ENCODE measurements at places on chromosomes 5 and 9.

- DNase-seq = no peak
Measured at GRCh38 chr9:5848372-5848882, 15.5 kb upstream of the ERMP1 start.

GRCh38 chr9:116450378-116451139, 236.5 kb upstream of the TRIM32 start:
- DNase-seq = no peak

GRCh38 chr9:91992461-91993041, 42.5 kb upstream of the ROR2 start:
- no peak for DNase-seq

DNA sequence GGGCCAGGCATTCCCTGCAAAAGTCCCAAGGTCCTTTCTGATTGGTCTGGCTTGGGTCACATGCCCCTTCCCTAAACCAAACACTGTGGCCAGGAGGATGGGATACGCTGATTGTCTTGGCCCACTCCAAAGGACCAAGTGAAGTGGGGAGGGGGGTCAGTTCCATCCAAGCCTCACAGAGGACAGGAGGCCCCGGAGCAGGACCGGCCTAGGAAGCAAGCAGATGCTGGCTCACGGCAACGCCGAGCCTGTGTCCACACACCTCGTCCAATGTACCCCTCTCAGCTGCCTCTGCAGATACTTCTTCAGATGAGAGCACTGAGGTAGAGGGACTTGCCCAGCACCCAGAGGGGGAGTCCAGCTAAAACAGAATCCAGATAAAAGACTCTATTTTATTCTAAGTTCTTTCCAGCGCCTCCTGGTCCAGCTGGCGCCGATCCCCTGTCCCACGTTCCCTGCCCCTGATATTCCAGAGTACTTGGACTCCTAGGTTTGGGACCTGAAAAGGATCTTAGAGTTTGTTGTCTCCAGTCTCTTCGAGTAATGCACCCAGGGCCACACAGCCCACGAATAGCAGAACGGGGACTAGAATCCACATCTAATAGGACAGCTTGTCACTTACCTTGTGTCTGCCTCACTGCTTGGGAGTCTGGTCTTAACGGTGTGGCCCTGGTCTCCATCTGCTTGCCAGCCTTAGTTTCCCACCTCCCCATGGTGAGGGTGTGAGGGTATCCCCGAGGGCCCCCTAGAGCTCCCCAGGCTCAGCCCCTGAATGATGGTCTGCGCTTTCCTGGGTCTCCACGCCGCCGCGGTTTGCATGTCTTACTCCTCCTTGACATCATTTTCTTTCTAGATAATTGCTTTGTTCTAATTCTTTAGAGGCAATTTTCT, 72.4 kb upstream of the UNC5A start:
- DNase-seq = no peak

GRCh38 chr9:136225366-136225747, 20.3 kb downstream of the QSOX2 start:
- no peak for DNase-seq

DNA sequence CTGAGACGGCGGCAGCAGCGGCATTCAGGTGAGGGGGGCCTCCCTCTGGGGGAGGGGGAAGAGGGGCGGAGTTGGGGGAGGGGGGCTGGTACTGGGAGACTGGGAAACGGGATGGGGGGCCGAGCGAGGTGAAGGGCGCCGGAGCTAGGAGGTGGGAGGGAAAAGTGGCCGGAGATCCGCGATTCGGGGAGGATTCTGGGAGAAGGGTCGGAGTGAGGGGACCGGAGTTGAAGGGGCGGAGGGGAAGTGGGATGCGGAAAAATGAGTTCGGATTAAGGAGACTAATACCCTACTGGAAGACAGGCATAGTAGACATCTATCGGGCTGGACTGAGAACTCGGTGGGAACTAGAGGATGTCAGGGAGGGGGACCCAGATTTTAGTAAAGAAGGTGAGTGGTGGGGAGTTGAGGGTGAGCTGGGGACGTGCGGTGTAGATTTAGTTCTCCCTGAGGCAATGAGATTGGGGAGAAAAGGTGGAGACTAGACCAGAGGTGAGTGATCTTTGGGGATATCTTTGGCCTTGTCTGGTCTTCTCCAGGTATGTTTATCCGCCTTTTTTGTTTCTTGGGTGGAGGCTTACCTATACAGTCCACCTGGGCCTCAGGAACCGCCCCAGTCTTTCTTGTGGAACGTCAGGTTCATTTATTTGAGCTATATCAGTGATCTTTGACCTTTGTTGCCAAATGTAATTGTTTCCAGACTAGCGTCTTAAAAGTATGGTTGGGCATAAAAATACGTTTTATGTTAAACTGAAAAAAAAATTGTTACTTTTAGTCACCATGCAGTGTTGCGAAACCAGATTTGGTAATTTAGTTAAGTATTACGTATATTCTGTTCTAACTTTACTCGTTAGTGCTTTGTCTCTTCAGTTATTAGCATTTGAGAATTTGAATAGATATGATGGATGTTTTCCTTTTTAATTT, 632 bp downstream of the UBAP1 start:
- no peak for DNase-seq

- DNase-seq = no peak
Measured at GRCh38 chr5:55699041-55699688, 13.0 kb downstream of the SLC38A9 start.

DNA sequence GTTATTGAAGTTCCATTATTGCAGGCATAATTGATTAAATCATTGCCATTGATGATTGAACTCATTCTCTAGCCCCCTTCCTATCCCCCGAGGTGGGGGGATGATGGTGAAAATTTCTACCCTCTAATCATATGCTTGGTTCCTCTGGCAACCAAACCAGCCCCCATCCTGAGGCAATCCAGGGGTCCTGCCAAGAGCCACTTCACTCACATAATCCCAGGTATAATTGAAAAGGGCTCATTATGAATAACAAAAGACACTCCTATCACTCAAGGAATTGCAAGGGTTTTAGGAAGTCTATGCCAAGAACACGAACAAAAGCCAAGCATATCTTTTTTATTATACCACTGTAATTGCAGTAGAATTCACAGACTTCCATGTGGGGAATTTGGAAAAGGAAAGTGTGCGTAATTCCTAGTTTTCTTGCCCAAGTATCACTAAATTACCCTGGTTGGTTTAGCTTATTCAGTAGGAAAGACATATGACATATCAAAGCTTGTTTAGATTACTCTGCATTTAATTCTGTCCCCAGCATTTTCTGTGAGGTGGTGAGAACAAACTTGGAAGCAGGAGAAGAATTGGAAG, 130.7 kb upstream of the TAF11L2 start:
- DNase-seq = no peak

DNA sequence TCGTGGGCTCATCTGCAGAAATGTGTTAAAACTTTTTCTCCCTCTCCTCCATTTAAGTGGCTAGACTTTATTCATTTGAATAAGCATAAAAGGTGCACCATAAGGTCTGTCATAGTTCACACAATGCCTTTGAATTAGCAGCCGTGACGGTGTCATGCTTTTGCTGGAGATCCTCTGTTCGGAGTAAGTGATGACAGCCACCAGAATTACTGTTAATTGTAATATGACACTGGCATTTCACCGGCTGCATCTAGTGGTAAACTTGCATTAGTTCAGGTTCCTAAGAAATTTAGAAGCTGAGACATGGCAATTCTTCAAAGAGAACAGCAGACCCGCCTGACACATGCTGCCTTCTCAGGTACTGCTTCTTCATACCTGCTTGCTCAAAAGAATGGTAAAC, 241.7 kb downstream of the EBF1 start:
- DNase-seq = no peak

- no peak for DNase-seq
Measured at GRCh38 chr5:154849264-154849785, 1.1 kb downstream of the FAXDC2 start.

DNA sequence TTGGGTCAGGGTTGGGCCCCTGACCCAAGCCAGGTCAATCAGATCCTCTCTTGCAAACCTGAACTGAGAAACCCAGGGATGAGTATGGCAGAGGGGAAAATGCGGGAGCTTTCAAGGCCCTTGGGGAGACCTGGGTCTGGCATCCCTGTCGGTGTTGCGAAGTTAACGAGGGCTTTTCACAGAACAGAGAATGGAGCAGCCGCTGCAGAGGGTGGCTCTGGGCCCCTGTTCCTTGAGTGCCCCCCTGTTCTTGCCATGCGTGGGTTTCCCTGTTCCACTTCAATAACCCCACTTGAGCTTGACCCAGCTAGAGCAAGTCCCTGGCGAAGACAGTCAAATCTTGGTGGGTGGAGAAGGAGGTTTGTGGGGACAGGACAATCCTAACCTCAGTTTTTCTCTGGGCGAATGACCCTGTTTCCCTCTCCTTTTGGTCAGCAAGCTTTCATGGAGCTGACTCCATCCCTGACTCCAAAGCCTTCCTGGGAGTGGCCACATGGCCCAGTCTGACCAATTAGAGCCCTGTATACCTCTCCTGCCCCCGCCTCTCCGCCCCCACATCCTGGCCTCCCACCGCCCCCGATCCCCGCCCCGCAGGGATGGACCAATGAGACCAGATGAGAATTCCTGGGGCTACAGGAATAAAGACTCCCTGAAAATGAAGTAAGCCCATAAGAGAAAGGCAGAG, 2.9 kb upstream of the VDAC1 start:
- DNase-seq = no peak

DNA sequence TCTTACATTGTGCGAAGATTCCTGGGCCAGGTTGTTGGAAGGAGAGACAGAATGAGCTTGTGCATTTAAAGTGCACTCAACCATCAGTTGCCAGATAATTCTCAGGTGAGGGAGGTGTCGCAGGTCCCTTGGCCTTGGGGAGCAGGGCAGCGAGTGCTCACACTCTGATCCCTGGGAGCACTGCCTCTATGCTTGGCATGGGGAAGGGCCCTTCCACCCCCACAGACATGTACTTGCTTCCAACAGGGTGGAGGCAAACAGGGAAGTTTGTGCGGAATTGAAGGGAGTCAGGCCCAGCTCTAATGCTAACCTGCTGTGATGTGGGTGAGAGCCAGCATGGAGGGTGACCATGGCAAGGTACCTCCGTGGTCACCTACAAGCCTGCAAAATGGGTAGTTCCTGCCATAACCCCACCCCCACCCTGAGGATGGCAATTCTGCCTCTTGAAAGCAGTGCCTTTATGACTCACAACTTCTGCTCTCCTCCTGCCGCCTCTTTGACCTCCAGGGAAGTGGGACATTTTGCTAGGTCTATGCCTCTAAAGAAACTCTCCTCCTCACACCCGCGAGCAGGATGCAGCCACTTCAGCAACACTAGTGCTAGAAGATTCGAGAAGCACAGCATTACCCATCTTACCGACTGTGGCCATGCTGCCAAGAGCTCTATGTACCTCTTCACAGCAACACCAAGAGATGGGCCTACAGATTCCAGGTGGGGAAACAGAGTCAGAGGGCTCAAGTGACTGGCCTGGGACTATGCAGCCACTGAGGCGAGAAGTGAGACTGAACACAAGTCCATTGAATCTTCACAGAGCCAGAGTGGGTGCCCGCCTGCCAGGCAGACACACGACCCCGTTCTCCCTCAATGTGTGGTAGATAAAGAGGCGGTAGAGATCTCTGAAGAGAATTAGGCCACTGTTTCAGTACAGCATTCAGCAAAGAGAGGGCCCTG, 22.1 kb upstream of the SLC25A51 start:
- DNase-seq = no peak
